ENCODE measurements at places on chromosomes 1 and 21.

GRCh38 chr1:109527846-109528695 lies 11.6 kb upstream of the GPR61 start:
- no peak for DNase-seq

DNA sequence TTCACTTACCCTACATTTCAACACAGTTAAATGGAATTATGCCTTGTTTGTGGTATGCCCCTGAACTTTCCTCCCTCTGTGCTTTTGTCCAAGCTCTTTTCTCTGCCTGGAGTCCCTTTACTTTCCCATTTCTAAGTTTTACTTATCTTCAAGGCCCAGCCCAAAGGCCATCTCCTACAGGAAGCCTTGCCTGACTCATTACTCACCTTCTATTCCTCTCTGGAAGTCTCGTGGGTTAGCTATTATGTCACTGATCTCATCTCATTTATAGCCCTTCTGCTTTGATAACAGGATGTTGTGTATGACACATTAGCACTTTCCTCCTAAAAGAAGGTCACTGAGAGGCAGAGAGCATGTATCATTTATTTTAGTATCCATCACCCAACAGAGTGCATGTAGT lies 78.8 kb upstream of the CD1D start:
- no peak for DNase-seq

GRCh38 chr1:240178366-240178765 lies 86.7 kb downstream of the FMN2 start:
- DNase-seq = no peak

DNA sequence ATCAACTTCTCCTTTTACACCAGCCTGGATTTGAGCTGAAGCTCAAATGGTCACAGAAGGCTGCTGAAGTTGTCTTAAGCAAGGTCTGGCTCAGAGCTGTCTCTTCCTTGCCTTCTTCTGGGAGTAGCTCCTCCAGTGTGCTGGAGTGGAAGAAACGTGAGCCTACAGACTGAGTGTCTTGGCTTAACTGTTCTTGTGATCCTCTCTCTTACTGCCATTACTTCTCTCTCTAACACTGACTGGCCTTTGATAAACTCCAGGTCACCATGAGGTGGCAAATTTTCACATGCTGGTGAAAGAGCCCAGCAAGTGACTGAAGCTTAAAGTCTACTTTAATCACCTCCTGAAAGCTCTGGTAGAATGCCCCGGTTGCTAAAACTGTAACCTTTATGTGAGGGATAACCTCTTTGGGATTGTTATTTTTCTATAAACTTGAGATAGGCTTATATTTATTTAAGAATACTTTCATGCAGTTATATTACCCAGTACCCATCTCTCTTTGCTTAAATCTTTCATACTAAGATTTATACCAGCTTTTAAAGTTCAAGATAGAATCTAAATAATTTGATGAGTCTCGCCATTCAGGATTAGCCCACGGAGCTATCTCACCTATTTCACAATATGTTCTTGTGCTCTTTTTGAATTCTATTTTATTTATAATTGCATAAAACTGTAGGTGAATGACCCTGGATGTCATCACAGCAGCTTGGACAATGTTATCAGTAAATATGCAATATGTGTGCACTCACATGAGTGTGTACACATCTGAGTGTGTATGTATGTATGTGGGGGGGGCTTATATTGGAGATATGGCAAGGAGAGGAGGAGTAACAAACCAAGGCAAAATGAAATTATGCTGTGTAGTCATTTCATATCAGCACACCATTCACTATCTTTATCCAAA lies 924.0 kb downstream of the LTN1 start:
- no peak for DNase-seq

DNA sequence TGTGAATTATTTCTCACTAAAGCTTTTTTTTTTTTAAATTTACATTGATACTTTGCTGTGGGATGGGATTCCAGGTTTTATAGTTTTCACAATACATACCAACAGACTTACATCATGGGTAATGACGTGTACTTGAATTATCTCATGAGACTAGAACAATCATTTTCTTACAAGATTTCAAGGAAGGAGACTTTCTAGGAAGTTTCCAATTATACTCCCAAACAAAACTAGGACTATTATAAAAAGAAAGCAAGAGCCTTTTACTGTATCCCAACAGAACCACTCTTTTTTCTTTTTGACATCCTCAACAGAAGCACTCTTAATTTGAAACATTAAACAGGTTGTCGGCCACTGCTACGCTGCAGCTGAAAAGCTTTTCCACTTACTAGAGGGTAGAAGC lies 48.7 kb downstream of the TESK2 start:
- no peak for DNase-seq

- DNase-seq = no peak
These were observed 15.2 kb upstream of the PDIK1L start for GRCh38 chr1:26096471-26096870.

All from GM20000 (cell line).